ENCODE measurements at places on chromosomes 2 and 18.
A peak's percentile ranks its signal among the peaks of the same experiment; 100 is the strongest.

DNA sequence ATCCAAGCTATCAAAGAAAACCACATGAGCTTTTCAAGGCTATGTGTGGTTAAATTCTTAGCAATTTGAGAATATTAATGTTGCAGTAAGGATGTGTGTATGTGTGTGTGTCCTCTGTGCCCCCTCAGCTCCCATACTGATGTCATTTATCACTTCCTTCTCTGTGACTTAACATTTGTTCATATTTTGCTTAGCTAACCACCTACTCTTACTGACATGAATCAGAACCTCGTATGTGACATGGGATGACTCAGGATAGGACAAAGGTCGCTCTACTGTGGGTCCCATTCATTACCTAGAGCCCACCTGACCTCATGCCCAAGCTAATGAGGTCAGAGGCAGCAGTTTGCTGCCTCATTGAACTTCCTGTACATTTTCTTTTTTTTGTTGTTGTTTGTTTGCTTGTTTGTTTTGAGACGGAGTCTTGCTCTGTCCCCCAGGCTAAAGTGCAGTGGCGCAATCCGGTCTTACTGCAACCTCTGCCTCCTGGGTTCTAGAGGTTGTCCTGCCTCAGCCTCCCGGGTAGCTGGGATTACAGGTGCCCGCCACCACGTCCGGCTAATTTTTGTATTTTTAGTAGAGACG, 36.3 kb downstream of the MOGAT1 start:
- no peak for DNase-seq

GRCh38 chr2:109288544-109289368, 159.8 kb downstream of the SH3RF3 start:
- no peak for DNase-seq

DNA sequence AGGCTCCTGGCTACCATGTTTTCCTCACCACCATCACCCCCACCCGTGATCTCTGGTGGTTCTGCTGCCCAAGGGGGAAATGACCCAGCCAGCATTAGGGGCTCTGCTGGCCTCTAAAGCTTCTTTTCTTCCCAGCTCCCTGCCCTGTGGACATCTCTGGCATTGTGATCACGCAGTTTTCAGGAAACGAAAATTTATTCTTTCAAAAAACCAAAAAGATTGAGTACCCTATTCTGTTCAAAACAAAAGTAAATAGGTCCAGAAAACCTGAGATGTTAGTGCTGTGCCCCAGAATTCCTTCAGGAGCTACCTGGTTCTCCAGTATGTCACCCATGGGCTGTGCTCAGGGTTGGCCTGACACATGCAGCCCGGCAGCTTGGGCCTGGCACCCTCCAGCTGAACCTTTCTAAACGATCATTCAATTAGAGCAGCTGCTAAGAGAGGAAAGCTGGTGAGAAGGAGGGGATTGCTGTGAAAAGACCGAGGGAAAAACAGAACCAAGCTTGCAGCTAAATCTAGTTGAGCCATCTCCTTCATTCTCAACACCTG, 157.5 kb downstream of the MGAT5 start:
- DNase-seq: no peak

DNA sequence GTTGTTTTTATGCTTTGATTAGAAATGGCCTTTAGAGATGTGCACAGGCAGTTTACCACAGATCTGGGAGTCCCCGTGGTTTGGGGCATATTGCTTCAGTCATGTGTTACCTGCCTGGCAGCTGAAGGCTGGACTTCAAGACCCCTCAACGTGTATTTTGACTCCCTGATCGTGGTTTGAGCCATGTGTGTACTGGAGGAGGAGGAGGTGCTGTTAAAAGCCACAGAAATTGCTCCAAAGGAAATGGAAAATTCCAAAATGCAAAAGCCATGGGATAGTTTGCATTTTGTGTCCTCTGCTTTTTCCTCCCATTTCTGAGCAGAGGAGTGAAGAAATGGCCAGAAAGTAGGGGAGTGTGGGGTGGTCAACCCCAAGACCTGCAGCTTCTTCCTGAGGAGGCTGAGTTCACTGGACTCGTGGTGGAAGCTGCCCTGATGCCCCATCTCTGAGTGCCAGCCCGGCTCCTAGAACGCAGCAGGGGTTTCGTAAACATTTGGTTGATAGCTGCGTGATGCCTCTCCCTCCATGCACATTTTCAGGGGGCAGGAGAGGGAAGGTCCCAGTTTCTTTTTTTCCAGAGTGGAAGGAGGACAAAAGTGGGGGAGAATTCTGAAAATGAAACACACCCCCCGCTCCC, 45.7 kb downstream of the ITGB1BP1 start:
- DNase-seq: no peak

DNA sequence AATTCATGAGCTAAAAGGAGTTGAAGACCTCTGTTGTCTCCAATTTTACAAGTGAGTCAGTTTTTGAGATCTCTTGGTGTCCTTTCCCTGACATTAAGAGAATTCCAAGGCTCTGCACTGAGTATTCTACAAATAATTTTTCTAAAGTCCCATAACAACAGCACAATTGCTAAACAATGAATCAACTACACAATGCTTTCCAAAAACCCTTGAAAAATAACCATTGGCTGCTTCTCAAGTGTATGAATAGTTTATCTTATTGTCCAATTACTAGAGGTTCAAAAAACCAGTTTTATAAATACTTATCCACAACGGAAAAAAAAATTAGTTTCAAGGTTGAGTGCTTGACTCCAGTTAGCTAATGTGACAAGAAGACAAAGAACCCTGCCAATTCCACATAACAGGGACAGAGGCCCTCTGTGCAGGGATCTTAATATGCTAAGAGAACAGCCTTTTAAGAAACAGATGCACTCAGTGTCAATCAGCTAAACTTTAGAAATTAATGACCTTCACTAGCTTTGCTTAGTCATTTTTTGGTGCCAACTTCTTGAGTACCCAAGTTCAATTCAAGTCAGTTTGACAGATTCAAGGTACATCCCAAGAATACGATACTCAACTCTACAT, 266.6 kb upstream of the CYP26B1 start:
- DNase-seq: no peak

GRCh38 chr2:402721-403120, 114.8 kb upstream of the ALKAL2 start:
- DNase-seq: no peak

- no peak for DNase-seq
These were observed 278.0 kb upstream of the MGAT5 start for GRCh38 chr2:133975676-133976428.

DNA sequence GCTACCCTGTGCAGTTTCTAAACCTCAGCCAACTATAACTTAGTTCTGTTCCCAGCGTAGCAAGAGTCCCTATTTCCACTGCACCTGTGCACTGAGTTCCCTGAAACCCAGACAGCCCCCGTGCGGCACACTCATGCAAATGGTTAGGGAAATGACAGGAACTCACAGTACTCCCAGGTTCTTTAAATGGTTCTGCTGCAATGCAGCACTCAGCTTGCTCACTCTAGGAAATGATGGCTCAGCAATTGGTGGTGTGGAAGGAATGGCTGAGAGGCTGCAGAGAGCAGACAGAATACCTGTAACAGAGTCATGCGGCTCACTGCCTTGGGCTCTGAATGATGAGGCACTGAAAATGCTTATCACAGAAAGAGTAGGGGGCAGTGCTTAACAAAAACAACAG, 143.0 kb downstream of the RAD51AP2 start:
- DNase-seq: no peak

DNA sequence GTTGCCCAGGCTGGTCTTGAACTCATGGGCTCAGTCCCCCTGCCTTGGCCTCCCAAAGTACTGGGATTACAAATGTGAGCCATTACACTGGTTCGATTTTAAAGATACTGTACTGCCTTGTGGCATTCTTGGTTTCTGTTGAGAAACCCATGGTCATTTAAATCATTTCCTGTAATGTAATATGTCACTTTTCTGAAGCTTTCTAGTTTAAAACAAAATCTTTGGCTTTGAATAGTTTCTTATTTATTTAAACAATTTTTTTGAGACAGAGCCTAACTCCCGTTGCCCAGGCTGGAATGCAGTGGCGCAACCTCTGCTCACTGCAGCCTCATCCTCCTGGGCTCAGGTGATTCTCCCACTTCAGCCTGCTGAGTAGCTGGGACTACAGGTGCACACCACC, 8.9 kb downstream of the ZNF512 start:
- no peak for DNase-seq

- DNase-seq: no peak
These were observed 115.1 kb downstream of the LRP2 start for GRCh38 chr2:169247211-169247610.

DNA sequence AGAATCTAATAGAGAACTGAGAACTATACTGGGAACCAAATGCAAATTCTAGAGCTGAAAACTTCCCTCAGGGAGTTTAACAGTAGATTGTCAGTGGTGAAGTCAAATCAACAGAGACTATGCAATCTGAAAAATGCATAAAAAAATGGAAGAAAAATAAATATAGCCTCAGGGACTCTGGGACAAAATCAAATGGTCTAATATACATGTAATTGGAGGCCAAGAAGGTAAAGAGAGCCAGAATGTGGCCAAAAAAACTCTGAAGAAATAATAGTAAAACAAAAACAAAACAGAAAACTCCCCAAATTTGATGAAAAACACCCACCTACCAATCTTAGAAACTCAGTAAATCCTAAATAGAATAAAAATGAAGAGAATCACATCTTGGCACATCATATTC, 16.5 kb downstream of the DNAJC27 start:
- DNase-seq: no peak

DNA sequence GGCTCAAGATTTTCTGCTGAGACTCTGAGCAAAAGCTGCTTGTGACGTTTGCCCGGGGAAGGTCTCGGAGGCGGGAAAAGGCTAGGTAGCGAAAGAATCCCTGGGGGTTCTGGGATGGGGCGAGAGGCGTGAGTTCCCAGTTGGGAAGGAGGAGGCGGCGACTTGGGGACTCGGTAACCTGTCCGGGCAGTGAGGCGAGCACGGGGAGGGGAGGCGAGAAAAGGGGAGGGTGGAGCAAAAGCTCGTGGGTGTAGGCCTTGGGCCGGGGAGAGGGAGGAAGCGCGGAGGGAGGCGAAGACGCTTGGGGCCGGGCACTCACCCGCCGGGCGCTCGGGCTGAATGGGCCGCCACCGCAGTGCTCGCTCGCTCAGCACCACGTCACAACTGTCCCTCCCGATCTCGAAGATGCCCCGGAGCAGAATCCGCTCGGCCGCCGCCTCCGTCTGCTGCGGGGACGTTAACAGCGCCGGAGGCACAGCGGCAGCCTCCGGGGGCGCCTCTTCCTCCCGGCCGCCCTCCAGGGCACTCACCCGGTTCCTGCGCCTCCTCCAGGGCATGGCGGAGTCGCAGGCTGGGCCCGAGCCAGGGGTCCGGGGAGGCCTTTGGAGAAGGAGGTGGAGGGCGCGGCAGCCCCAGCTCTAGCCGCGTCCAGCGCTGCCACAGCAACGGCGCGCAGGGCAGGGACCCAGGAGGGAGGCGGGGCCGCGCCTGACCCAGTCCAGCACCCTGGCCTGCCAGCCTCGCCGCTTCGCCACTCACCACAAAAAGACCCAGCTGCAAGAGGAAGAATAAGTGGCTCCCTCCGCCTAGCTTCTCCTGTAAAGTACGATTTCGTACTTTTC, at the start of gene CERKL:
TSS of gene CERKL (minus strand) at position 656 of the 842 bp plus-strand sequence. CDS start at position 557, 99 bp downstream.
- peak; percentile 50 for DNase-seq
